ENCODE measurements at places on chromosomes 7 and 10.
A peak's percentile ranks its signal among the peaks of the same experiment; 100 is the strongest.

DNA sequence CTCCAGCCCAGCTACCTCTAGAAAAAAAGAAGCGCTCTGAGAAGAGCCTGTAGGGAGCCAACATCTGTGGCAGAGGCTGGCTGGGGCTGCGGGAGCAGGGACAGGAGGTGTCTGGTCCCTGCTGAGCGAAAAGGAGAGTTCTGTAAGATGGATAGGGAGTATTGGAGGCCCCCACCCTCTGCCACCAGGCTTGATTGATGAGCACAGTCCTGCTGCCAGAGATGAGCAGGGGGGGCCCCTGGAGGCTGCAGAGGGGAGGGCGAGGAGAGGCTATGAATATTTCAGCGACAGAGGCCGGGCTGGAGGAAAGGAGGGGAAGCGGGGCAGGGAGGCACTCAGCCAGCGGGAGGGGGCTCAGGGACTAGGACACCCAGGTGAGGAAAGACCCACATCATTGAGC, 44.5 kb upstream of the HSPB1 start:
- no peak overlapping the region for H3K27ac ChIP-seq
- H3K4me1 ChIP-seq = no peaks in the 10 kb centered on the region
- no peak for DNase-seq
- no peak overlapping the region for H3K4me3 ChIP-seq
- H3K36me3 ChIP-seq = no peaks in the 10 kb centered on the region

- H3K27ac ChIP-seq = peak overlapping the region; percentile 74
- no peaks in the 10 kb centered on the region for H3K27me3 ChIP-seq
- DNase-seq = peak; percentile 68
- no peaks in the 10 kb centered on the region for H3K36me3 ChIP-seq
Measured at GRCh38 chr7:112205343-112206237, 609 bp downstream of the DOCK4 start.

- no peak for DNase-seq
- no peaks in the 10 kb centered on the region for H3K27me3 ChIP-seq
- H3K4me3 ChIP-seq = no peak overlapping the region
- H3K36me3 ChIP-seq = no peaks in the 10 kb centered on the region
- no peaks in the 10 kb centered on the region for H3K4me1 ChIP-seq
Measured at GRCh38 chr7:74503943-74504342, 50.2 kb downstream of the GTF2IRD1 start.

DNA sequence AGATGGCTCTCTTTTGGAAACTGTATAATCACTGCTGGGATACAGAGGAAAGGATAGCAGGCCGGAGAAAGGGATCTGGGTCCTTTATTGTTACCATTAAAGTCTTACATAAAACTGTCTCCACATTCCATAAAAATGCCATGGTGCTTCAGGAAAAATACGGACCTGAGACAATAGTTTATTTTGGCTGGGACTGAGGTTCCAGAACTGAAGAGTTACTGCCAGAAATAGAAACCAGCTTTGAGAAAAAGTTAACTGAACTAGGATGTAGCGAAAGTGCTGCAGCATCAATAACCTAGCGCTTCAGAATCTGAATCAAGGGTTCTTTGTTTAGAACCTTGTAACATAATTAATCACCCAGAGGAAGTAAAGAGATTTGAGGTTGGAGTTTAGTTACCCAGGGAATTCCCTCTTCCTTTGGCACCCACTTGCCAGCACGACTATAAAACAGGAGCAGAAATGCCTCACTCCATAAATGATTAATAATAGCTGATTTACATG, 38.0 kb downstream of the MEOX2 start:
- no peak overlapping the region for H3K4me3 ChIP-seq
- H3K4me1 ChIP-seq = no peaks in the 10 kb centered on the region
- no peak for DNase-seq
- no peaks in the 10 kb centered on the region for H3K27me3 ChIP-seq
- no peaks in the 10 kb centered on the region for H3K36me3 ChIP-seq

GRCh38 chr7:130262448-130262847, 4.2 kb upstream of the CPA2 start:
- no peaks in the 10 kb centered on the region for H3K4me1 ChIP-seq
- no peaks in the 10 kb centered on the region for H3K27me3 ChIP-seq
- H3K4me3 ChIP-seq = no peak overlapping the region
- no peak overlapping the region for H3K27ac ChIP-seq
- H3K36me3 ChIP-seq = no peaks in the 10 kb centered on the region

GRCh38 chr10:79127151-79127961, 58.6 kb downstream of the ZMIZ1 start:
- DNase-seq = no peak
- no peaks in the 10 kb centered on the region for H3K4me1 ChIP-seq
- no peak overlapping the region for H3K4me3 ChIP-seq
- no peaks in the 10 kb centered on the region for H3K27me3 ChIP-seq

DNA sequence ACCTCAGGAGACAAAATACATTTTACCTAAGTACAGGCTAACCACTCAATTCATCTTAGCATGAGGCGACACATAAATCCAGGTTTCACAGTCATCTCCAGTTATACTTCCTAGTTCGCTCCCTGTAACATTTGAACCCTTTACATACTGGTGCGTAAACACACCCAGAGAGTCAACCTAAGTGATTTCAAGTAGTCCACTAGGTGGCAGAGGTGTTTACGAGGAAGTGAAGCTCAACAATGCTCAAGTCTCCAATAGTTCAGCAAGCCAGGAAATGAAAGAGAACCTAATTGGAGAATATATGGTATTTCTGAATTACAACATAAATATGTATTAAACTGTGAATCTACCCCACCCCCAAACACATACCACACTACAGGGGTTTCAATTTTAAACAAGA, 76.3 kb upstream of the ABCB5 start:
- no peak overlapping the region for H3K27ac ChIP-seq
- H3K4me1 ChIP-seq = no peaks in the 10 kb centered on the region

GRCh38 chr7:86942081-86942480, 117.4 kb downstream of the ELAPOR2 start:
- no peak for DNase-seq
- no peaks in the 10 kb centered on the region for H3K27me3 ChIP-seq
- H3K4me1 ChIP-seq = no peaks in the 10 kb centered on the region

- no peaks in the 10 kb centered on the region for H3K36me3 ChIP-seq
- DNase-seq = no peak
- no peak overlapping the region for H3K4me3 ChIP-seq
- H3K27me3 ChIP-seq = no peaks in the 10 kb centered on the region
- H3K27ac ChIP-seq = no peak overlapping the region
Measured at GRCh38 chr10:131076356-131076755, 235.2 kb downstream of the TCERG1L start.

DNA sequence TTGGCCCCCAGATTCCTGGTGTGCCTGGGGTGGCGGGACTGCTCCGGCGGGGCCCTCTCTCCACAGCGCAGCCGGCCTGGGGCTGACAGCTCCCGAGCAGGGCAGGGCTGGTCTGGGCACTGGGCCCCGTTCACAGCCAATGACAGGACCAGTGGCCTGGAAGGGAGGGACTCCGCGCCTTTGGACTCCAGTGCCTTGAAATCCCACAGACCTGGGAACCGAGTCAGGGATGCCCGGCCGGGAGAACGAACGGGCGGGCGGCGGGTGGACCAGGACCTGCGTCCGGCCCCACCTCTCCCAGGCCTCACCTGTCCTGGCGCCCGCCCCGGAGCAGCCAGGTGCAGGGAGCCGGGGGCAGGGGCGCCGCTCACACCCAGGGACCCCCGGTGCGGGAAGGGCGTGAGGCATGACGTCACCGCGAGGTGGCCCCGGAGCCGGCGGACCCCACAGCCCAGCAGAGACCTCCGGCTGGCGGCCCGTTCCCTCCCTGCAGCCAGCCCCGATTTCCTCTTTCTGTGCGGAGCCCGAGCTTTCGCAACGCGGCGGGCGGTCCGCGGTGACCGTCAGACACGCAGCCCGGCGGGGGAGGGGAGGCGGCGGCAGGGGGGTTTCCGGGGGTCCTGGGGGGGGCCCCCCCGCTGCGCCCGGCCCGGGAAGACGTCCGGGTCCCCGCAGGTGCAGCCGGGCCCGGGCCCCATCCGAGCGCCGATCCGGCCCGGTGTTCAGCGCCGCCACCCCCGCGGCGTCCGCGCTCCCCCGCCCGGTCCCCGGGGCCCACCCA, 743 bp downstream of the ADAP1 start:
- no peak overlapping the region for H3K4me3 ChIP-seq
- H3K4me1 ChIP-seq = peaks cover 4% of the 10 kb centered on the region
- no peak for DNase-seq
- peaks cover 40% of the 10 kb centered on the region for H3K27me3 ChIP-seq
- H3K36me3 ChIP-seq = no peaks in the 10 kb centered on the region

DNA sequence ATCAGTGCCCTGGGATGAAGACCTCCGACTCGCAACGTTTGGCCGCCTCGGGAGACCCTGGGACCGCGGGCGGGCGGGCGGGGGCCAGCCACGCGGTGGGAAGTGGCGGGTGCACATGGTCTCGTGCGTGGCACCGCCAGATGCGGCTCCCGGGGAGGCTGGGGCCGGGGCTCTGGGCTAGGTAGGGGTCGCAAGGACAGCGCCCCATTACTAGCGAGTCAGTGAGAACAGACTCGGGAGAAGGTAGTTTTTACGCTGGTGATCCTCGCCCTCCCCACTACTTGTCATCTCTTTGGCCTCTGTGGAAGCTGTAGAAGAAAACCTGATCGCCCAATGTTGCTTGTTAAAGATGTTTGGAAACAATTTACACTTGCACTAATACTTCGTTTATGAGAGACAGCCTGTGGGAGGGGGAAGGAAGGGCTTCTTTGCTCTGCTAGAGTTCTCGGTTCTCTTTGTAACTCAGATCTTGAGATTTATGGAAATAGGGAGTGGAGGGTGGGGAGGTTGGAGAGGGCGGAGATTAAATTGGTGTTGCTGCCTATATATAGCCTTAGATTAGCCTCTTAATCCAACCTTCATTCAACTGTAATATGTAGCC, 591 bp downstream of the BZW2 start:
- peaks cover 21% of the 10 kb centered on the region for H3K4me1 ChIP-seq
- H3K36me3 ChIP-seq = no peaks in the 10 kb centered on the region
- peak; percentile 29 for DNase-seq
- H3K27me3 ChIP-seq = no peaks in the 10 kb centered on the region
- peak overlapping the region; percentile 96 for H3K4me3 ChIP-seq

GRCh38 chr7:151626422-151627115, 106.9 kb upstream of the RHEB start:
- H3K4me1 ChIP-seq = peaks cover 9% of the 10 kb centered on the region
- H3K27ac ChIP-seq = no peak overlapping the region
- no peaks in the 10 kb centered on the region for H3K27me3 ChIP-seq
- no peaks in the 10 kb centered on the region for H3K36me3 ChIP-seq
- H3K4me3 ChIP-seq = no peak overlapping the region

DNA sequence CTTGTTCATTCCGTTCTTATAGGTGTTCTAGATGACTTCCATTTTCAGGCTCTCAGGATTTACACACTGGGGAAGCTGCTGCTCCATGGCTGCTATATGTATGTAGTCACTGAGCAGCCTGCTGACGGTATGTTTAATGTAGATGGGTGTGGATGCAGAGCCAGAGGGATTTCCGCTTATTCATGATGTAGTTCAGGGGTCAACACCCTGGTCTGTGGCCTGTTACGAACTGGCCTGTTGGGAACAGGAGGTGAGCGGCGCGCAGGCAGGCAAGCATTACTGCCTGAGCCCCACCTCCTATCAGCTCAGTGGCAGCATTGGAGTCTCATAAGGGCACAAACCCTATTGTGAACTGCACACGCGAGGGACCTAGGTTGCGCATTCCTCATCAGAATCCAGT, 33.9 kb downstream of the DNAJB6 start:
- H3K4me3 ChIP-seq = no peak overlapping the region
- DNase-seq = no peak
- peaks cover 49% of the 10 kb centered on the region for H3K36me3 ChIP-seq
- H3K27ac ChIP-seq = no peak overlapping the region
- no peaks in the 10 kb centered on the region for H3K4me1 ChIP-seq

GRCh38 chr10:79047875-79048638, 20.7 kb upstream of the ZMIZ1 start:
- H3K36me3 ChIP-seq = no peaks in the 10 kb centered on the region
- peak; percentile 31 for DNase-seq
- H3K4me1 ChIP-seq = peaks cover 23% of the 10 kb centered on the region

DNA sequence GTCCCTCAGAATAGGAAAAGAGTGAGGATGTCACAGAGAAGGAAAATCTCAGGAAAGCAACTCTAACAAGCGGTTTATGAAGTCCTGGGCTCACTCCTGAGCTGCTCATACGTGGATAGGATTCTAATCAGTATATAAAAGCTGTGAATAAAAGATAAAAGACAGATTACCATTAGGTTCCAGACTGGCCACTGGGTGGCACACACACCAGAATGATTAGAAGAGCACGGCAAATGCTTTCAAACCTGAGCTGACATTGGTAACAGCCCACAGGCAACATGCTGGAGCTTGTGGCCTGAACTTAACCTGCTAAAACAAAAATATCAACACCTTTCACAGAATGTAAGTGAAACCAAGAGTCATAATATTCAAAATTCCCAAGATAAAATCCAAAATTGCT, 370.8 kb downstream of the GRID1 start:
- no peaks in the 10 kb centered on the region for H3K36me3 ChIP-seq
- H3K27me3 ChIP-seq = no peaks in the 10 kb centered on the region
- H3K27ac ChIP-seq = no peak overlapping the region
- H3K4me1 ChIP-seq = no peaks in the 10 kb centered on the region
- H3K4me3 ChIP-seq = no peak overlapping the region

DNA sequence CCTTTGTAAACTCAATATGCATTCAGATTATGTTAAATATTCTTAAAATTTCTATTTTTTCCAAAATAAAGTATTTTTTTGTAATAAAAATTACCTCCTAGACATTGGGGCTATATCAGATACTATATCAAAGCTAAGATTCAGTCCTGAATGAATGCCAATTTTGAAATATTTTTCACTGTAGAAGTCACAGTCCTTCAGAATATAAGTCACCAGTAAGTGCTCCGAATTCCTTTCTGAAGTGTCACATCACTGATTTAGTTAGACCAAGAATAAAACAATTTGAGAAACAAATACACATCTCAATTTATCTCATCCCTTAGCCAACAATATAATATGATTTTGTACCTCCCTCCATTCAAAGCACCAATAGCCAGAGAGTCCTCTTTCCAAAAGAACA, 33.9 kb upstream of the GSAP start:
- no peaks in the 10 kb centered on the region for H3K36me3 ChIP-seq
- no peak overlapping the region for H3K27ac ChIP-seq
- no peaks in the 10 kb centered on the region for H3K4me1 ChIP-seq
- DNase-seq = no peak
- no peaks in the 10 kb centered on the region for H3K27me3 ChIP-seq

- no peak overlapping the region for H3K4me3 ChIP-seq
- no peak for DNase-seq
- no peaks in the 10 kb centered on the region for H3K27me3 ChIP-seq
- H3K36me3 ChIP-seq = no peaks in the 10 kb centered on the region
- H3K27ac ChIP-seq = no peak overlapping the region
Measured at GRCh38 chr10:97517778-97518300, 19.1 kb downstream of the UBTD1 start.

DNA sequence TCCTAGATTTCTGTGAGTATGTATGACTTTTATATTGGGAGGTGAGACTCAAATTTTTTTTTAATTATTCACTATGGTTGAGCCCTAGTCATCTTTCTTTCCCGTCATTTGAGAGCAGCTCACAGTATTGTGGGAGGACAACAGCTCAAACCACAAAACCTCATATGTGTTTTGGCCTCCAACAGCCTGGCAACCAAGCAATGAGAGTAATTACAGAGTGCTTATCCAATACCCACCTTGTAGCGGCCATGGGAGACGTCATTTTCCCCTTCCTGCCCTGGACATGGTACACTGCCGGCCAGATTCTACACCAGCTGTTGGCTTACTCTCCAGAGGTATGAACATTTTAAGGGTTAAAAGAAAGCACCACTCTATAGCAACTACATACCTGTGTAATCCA, 49.1 kb downstream of the DOCK4 start:
- no peaks in the 10 kb centered on the region for H3K27me3 ChIP-seq
- no peaks in the 10 kb centered on the region for H3K4me1 ChIP-seq
- H3K36me3 ChIP-seq = no peaks in the 10 kb centered on the region
- no peak for DNase-seq
- H3K27ac ChIP-seq = no peak overlapping the region

All from MM.1S (cell line).